ENCODE measurements at places on chromosomes 7 and 10. TPM values are rescaled to one million over a fixed set of nuclear protein-coding genes. Genes with fewer than 3 reads are reported as not detected.

- H3K36me3 ChIP-seq, result no peaks in the 10 kb centered on the region
- no peaks in the 10 kb centered on the region for H3K4me1 ChIP-seq
- H3K4me3 ChIP-seq, result peak within 1 kb of the TSS; percentile 72
- peak; percentile 83 for DNase-seq
- H3K27me3 ChIP-seq, result no peaks in the 10 kb centered on the region
Measured at GRCh38 chr10:77637532-77638320, at the start of gene KCNMA1. Gene KCNMA1 (minus strand): TSS chr10:77637808.

DNA sequence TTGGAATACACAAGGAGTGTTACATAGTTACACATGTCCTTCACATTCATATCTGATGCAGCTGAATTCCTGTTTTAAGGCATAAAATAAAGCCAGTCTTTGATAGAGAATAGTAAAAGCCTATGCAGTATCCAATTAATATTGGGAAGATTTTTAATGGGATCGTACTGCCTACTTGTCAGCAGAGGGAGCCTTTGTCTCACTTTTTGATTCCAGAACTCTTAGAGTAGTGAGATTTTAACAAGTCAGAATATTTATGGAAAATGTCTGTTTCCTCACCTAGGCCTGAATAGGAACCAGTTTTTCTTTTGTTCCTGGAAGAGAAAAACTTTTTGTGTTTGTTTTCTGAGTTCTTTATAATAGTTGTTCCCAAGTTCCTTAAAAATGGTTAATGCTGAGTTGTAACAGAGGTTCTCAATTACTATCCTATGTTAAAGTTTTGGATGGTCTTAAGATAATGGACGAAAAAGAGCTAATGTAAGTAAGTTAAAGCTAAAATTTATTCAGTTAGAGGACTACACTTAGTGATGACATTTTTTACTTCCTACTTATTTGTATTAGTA lies 114.0 kb downstream of the BBS9 start:
- H3K4me1 ChIP-seq, result no peaks in the 10 kb centered on the region
- no peak for DNase-seq
- H3K4me3 ChIP-seq, result no peak overlapping the region
- H3K27me3 ChIP-seq, result no peaks in the 10 kb centered on the region
- no peaks in the 10 kb centered on the region for H3K36me3 ChIP-seq
- no peak overlapping the region for H3K27ac ChIP-seq

VIPR2 gene
- total RNA-seq, result 15.0 TPM

- no peak overlapping the region for H3K27ac ChIP-seq
- H3K27me3 ChIP-seq, result no peaks in the 10 kb centered on the region
- no peaks in the 10 kb centered on the region for H3K36me3 ChIP-seq
- H3K4me1 ChIP-seq, result no peaks in the 10 kb centered on the region
- no peak overlapping the region for H3K4me3 ChIP-seq
Measured at GRCh38 chr10:89921403-89921802, 220.0 kb downstream of the KIF20B start.

- H3K4me1 ChIP-seq, result peaks cover 19% of the 10 kb centered on the region
- no peaks in the 10 kb centered on the region for H3K27me3 ChIP-seq
- H3K4me3 ChIP-seq, result no peak overlapping the region
- no peaks in the 10 kb centered on the region for H3K36me3 ChIP-seq
Measured at GRCh38 chr10:91185239-91185875, 35.1 kb upstream of the PCGF5 start.

DNA sequence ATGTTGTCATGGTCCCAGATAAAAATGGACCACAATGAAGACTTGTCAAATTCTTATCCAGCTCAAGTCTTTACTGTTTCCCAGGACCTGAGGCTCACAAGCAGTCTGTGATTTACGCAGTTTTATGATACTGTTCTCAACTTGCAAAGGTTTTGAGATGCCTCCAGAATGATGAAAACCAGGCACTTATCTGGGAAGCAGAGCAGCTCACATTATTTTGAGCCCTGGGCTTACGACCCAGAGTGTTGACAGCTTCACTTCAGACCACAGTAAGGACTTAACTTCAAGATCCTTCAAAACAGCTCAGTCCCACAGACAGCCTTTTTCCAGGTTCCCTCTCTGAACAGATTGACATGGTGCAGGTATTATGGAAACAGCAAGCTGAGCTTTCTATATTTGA lies 236.1 kb downstream of the RNLS start:
- no peaks in the 10 kb centered on the region for H3K27me3 ChIP-seq
- H3K27ac ChIP-seq, result no peak overlapping the region
- no peaks in the 10 kb centered on the region for H3K36me3 ChIP-seq

DNA sequence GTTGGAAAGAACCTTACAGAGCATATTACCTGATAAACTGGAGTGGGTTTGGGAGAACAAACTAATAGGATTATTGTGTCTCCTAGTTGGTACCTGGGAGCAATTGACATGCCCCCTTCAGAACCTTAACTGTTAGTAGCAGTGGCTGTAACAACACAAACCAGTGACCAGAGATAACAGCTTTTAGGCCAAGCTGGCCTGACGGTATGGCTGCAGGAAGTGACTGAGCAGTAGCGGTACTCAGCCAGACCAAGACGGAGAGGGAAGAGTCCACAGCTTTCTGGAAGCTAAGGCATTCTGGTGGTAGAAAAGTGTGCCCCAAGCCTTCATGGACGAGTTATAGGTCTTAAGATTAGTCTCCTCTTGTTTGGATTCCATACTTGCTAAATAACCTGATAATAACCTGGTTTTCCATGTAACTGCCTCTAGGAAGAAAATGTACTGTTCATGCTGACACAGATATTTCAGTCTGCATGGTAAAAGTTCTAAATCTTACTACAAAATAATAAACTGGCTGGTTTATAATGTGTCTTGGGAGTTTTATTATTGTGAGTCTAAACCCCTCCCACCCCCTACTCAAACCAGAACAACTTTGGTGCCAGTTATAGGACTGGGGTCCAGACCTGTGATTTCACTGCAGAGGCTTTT lies 11.3 kb downstream of the NOLC1 start:
- H3K27ac ChIP-seq, result no peak overlapping the region
- no peaks in the 10 kb centered on the region for H3K4me1 ChIP-seq
- no peak for DNase-seq
- no peak overlapping the region for H3K4me3 ChIP-seq

DNA sequence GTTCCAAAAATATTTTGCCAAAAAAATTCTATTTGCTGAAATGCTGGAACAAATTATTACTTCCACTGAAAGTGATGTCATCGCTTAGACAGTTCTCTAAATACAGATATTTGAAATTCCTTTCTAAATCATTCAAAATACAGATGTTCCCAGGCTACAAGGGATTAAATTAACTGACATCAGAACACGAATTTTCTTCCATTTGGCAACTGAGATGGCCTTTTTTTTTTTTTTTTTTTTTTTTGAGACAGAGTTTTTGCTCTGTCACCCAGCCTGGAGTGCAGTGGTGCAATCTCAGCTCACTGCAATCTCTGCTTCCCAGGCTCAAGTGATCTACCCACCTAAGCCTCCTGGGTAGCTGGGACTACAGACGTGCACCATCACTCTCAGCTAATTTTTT lies 57.0 kb downstream of the P4HA1 start:
- peaks cover 4% of the 10 kb centered on the region for H3K36me3 ChIP-seq
- no peaks in the 10 kb centered on the region for H3K4me1 ChIP-seq
- H3K27ac ChIP-seq, result no peak overlapping the region
- no peak overlapping the region for H3K4me3 ChIP-seq
- H3K27me3 ChIP-seq, result no peaks in the 10 kb centered on the region

DNA sequence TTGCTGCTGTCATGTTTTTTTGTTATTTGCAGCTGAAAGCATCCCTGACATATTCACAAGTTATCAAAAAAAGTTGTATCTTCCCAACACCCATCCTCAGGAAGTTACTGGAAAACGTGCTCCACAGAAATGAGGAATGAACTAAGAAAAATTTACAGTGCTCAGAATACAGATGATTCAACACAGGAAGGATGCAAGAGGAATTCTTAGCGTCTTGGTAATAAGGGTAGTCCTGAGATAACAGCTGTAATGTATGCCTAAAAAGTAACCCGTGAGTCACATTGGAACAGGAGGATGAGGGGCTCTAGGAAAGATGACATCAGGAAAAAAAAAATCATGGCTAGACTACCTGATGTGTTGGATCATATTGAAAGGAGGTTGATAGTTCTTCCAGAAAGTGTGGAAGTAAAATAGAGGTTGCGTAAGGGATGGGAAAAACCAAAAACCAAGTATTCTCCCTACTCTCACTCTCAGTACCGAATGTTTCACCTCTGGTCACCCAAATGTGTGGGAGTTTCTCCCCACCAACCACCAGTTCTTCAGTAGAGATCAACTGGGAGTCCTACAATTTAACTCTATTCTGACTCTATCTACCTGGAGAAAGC lies 3.9 kb downstream of the ADAM12 start:
- H3K4me1 ChIP-seq, result no peaks in the 10 kb centered on the region
- H3K27ac ChIP-seq, result no peak overlapping the region
- H3K27me3 ChIP-seq, result peaks cover 35% of the 10 kb centered on the region
- no peak overlapping the region for H3K4me3 ChIP-seq
- DNase-seq, result no peak
- H3K36me3 ChIP-seq, result no peaks in the 10 kb centered on the region

GRCh38 chr10:16944402-16944801 lies 127.2 kb upstream of the RSU1 start:
- H3K27me3 ChIP-seq, result no peaks in the 10 kb centered on the region
- H3K4me1 ChIP-seq, result no peaks in the 10 kb centered on the region
- peak overlapping the region; percentile 44 for H3K27ac ChIP-seq
- DNase-seq, result no peak
- H3K36me3 ChIP-seq, result no peaks in the 10 kb centered on the region

- DNase-seq, result no peak
- H3K36me3 ChIP-seq, result no peaks in the 10 kb centered on the region
- no peak overlapping the region for H3K27ac ChIP-seq
- H3K4me3 ChIP-seq, result no peak overlapping the region
Measured at GRCh38 chr10:19204246-19204917, 155.8 kb downstream of the MALRD1 start.

GRCh38 chr10:27285093-27285492 lies 44.5 kb upstream of the ACBD5 start:
- no peaks in the 10 kb centered on the region for H3K36me3 ChIP-seq
- DNase-seq, result no peak
- H3K4me1 ChIP-seq, result no peaks in the 10 kb centered on the region
- no peak overlapping the region for H3K4me3 ChIP-seq
- no peak overlapping the region for H3K27ac ChIP-seq

DNA sequence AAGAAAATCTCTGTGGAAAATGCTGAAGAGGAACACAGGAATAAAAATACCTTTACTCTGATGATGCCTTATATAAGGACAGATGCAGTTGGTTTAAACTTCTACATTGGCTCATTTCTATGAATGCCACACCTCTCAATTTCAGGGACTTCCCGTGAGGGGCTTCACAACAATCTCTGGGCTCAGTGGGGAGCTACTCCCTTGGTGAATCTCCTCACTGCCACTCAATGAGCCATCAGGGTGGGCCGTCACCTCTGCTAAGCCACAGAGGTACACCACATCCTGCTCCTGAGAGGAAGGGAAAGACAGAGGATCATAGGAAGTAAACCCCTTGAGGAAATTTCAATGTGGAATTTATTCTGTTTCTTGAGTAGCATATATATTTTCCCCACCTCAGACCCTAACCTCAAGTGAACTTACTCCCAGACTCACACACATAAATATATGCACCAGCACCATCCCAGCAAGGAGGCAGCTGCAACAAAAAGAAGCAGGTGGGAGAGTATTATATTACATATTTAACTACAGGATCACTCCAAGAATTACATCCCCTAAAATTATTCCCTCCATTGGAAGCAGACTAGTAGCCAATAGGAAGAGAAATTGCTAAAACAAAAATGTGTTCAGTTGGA lies 63.3 kb upstream of the PRSS1 start:
- H3K4me3 ChIP-seq, result no peak overlapping the region
- no peak for DNase-seq
- H3K27ac ChIP-seq, result no peak overlapping the region
- H3K27me3 ChIP-seq, result no peaks in the 10 kb centered on the region

NPC1L1 gene
- total RNA-seq, result 0.33 TPM

OLAH gene
- total RNA-seq, result not detected

DNA sequence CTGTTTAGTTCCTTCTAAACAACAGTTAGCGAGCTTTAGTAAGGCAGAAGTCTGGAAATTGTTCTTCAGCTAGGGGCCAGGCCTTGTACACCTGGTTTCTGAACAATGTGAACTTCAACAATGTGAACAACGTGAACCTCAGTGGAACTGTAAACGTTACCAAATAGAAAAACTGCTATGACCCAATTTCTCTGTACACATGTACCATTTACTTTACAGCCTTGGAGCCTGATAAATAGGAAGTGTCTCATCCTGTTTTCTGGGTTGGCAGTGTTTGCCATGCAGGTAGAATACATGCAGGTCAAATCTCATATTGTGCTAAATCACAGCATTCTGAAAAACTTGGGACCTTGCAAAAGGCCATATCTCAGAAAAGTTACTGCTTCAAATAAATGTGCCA lies 1.6 kb downstream of the STEAP4 start:
- no peaks in the 10 kb centered on the region for H3K36me3 ChIP-seq
- H3K4me3 ChIP-seq, result no peak overlapping the region
- DNase-seq, result no peak
- peaks cover 5% of the 10 kb centered on the region for H3K4me1 ChIP-seq
- H3K27ac ChIP-seq, result no peak overlapping the region

All from sigmoid colon (tissue), 7 donors.